Activated B cell treated with CpG ODN at 0.5 μM for 24 hours (primary cell): ENCODE measurements at places on chromosomes 13 and 19.

GRCh38 chr13:94542917-94543316 is 53.0 kb downstream of the TGDS start:
- DNase-seq, result no peak

GRCh38 chr19:30551271-30551670 is 179.1 kb downstream of the ZNF536 start:
- no peak for DNase-seq

DNA sequence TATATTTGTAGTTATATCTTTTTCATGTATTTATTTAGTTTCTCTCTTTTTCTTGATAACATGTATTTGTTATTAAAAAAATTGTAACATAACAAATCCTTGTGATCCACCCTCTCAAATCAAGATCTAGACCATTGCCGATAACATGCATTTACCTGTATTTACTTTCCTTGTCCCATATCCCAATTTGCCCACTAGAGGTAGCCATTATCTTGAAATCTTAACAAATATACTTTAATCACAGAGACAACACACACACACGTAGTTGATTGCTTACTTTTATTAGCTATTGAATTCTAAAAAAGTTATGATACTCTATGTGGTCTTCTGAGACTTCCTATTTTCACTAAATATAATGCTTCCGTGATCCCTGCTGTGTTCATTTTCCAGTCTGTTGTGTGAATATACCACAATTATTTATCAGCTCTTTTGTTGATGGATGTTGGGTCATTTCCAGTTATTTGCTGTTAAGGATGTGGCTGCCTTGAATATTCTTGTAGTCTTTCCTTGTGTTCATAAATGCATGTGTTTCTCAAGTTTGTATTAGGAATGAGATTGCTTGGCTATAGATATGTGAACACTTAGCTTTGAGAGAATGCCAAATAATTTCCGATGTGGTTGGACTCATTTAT is 31.3 kb upstream of the ZMYM2 start:
- no peak for DNase-seq

GRCh38 chr19:45455707-45456499 is 11.9 kb upstream of the FOSB start:
- DNase-seq, result peak; percentile 69

GRCh38 chr13:23889615-23890607 is 711 bp upstream of the MIPEP start:
- DNase-seq, result no peak

DNA sequence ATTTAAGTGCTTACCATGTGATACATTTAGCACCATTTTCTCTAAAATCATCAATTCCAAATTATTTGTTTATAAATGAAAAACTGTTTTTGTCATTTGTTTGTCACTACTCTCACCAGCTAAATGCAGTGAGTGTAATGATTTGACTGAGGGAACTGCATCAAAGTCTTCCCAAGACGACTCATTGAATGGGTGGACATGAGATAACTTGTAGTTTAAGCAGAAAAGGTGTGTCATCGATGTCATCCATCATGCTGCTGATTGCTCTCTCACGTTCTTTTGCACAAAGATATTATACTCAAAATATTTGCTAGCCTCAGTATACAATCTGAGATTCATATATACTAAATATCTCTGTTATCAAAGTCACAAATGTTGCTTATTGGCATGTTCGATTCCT is 366.5 kb downstream of the IRS2 start:
- DNase-seq, result no peak

DNA sequence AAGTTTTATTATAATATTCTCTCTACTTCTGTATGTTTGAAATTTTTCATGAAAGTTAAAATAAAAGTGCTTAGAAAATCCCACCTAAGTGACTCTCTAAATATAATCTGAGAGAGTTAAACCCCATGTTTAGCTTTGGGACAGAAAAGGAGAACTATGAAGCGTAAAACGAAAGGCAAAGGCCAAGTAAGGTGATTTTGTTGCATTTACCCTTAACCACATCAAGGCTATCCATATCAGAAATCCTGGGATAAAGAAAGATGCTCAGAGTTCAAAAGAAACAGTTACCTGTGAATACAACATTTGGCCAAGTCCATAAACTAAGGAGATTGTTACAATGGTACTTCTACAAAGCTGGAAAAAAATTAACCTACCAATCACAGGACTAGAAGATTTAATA is 31.3 kb downstream of the UBL3 start:
- DNase-seq, result no peak

DNA sequence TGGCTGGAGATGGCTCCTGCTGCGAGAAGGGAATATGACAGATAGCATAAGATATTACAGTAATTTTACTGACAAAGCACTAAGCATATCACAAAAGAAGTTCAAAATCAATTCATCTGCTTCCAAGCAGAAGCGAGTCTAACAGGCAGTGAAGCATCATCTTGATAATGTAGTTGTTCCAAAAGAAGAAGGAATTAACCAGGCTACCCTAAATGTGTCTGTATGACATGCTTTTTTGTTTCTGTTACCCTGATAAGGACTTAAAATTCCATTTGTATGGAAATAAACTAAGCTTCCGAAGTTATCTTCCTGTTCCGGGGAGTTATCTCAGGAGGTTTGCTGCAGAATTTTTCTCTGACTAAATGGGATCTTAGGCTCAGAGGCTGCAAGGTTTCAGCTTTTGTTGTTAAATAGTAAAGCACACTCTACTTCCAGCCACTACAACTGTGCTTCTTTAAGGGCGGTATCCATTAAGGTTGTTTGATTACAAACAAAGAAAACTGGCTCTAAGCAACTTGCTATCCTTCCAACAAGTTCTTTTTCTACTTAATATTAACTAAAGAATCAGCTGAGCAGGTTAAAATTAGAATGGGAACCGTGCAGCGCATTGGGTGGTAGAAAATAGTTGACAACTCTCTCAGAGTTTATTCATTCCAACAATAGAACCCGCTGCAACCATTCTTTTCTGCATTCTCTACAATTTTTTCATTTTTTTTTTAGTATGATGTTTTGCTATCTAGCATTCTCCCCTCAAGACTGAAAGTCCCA is 607.3 kb downstream of the UQCRFS1 start:
- no peak for DNase-seq

DNA sequence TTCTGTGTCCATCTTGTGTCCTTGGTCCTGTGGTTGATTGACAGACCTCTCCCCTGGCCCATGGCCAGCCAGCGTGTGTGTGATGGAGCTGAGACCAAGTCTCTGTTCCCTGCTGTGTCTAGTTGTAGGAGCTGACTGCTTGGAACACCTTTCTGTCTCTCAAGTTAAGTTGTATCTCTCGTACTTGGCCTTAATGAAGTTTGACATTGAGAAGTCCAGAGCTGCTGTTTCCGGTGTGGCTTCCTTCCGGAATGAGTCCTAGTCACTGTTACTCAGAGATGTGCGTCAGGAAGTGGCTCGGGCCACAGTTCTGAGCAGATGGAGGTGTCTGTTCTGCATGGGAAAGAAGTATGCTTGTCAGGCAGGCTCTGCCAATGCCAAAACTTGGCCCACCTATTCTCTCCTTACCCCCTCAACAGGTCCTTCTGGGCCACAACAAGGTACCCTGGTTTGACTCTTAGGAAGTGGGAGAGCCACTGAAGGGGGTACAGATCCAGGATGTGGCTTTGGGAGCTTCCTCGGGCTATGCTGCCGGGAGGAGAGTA is 54.3 kb downstream of the GATAD2A start:
- no peak for DNase-seq

DNA sequence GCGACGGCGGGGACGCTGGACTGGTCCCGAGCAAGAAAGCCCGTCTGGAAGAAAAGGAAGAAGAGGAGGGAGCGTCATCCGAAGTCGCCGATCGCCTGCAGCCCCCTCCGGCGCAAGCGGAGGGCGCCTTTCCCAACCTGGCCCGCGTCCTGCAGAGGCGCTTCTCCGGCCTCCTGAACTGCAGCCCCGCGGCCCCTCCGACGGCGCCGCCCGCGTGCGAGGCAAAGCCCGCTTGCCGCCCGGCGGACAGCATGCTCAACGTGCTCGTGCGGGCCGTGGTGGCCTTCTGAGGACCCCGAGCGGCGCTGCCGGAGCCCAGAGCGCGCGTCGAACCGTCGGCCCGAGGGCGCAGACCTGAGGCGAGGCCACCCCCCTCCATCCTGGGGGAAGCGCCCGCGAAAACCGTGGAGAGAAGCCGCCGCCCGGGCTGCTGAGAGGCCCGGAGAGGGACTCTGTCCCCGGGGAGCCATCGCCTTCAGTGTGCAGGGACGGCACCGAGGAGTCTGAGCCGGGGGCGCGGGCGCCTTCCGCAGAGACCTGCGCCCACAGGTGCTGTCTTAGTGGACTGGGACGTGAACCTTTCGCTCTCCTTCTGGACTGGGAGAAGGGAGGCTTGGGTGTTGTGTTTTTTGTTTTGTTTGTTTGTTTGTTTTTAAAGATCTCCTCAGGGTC is 3.5 kb downstream of the IER2 start:
- peak; percentile 49 for DNase-seq

GRCh38 chr19:19618219-19619051 is at the start of gene PBX4:
TSS of gene PBX4 (minus strand) at chr19:19618687. CDS start at chr19:19618629, 58 bp downstream.
- peak; percentile 98 for DNase-seq

GRCh38 chr19:36060430-36060829 is 5.7 kb downstream of the WDR62 start:
- DNase-seq, result no peak

DNA sequence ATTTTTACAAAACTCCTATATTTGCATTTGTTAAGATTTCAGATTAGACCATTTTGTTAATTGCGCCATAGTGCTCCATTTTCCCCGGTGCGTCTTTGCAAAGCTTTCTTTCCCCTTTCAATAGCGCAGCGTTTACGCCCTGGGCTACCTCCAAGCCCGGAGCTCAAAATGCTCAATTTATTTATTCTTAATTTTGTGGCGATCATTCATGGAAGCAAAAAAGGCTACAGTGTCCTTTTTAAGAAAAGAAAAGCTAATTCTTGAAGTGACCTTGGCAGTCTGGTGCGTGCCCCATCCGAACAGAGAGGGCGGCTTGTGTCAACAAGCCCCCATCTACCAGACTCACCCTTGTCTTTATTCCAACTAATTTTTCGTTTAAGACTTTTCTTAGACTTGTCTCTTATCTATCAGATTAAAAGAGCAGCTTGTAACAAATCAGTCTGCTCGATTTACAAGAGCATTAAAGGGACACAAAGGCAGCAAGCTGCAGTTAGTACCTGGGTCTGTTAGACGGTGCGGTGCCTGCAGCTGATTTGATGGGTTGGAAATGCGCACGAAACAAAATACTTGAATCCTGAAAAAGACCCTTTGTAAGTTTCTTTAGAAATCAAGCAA is 30.1 kb downstream of the GSX1 start:
- no peak for DNase-seq

- DNase-seq, result no peak
Measured at GRCh38 chr13:32542221-32542620, 3.6 kb upstream of the N4BP2L2 start.

- DNase-seq, result no peak
Measured at GRCh38 chr19:33437821-33438671, 64.5 kb downstream of the CEBPG start.

- no peak for DNase-seq
Measured at GRCh38 chr13:39217471-39217870, 179.2 kb downstream of the NHLRC3 start.

DNA sequence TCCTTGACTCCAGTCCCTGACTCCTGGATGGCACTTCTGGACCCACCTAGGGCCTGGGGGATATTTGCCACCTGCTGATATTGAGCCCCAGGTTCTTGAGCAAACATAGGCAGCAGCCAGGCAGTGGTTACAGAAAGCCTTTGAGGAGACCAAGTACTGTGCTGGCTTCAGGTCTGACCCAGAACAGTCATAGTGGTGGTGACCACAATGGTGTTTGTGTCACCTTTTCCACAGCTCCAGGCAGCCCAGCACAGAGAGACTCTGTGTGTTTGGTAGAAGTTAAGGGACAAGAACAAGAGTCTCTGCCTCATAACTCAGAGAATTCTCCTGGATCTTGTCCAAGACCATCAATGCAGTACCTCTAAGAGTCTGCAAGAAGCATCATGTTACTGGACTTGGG is 14.6 kb upstream of the CLC start:
- DNase-seq, result no peak

DNA sequence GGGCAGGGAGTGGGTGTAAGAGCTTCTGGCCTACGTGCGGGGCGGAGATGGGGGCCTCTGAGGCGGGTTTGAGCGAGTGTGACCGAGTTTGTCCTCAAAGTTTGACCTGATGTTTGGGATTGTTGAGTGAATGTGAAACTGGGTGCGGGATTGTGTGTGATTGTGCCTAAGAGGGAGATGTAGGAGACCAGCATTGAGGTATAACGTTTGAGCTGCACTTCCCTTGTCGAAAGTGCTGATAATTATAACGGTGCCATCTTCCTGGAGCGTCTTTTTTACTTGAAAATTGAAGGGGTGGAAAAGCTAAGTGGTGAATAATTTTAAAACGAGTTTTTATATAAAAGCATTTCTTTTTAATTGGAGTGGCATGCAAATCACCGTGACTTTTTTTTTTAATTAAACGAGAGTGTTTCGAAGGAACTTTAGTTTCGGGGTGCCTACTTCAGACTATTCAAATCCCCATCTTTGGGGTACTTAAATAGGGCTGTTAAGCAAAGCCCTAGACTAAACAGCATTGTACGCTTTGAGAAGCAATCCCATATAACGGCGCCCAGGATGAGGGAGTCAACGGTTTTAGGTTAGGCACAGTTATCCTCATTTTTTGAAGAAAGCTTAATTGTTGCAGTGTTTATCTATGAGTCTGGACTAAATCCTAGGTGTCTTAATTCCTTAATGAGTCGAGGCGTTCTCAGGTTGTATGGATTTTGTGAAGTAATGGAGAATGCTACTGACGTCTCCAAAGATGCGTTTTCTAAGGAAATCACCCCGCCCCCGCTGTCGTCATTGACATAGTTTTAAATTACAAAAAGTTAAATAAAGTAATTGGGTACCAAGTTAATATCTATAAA is 594 bp downstream of the ZNF146 start:
- no peak for DNase-seq

- no peak for DNase-seq
Measured at GRCh38 chr19:5811117-5811516, 6.2 kb downstream of the NRTN start.

GRCh38 chr19:51027126-51027806 is 850 bp upstream of the KLK11 start:
- no peak for DNase-seq

DNA sequence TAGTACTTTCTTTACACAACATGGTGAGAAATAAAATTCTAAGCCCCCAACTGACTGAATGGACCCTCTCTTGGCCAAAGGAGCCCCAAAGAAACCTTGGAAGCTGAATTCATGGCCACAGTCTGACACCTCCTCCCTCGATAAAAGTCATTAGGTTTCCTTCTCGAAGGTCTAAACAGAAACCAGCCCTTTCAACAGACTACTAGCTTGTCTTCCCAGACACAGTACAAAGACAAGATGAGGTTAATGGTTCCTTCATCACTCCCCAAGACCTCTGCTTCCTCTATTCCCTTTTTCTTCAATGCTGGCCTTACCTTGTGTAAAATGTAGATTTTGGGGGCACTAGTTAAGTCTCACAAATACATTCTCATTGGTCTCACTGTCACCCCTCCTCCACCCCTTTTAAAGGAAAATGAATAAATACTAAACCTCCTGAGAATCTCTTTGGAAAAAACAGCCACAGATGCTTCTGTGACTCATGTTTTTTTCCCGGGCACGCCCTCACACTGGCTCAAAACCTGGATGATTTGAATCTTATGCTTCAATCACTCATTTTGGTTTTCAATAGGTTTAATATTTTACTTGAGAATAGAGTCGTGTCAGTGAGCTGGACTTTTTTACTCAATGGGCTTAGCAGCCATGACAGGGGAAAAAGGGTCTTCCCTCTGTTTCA is 65.8 kb upstream of the MED4 start:
- DNase-seq, result no peak
